Bronchial epithelial cell (primary cell): ENCODE measurements at places on chromosomes 7 and 10.

DNA sequence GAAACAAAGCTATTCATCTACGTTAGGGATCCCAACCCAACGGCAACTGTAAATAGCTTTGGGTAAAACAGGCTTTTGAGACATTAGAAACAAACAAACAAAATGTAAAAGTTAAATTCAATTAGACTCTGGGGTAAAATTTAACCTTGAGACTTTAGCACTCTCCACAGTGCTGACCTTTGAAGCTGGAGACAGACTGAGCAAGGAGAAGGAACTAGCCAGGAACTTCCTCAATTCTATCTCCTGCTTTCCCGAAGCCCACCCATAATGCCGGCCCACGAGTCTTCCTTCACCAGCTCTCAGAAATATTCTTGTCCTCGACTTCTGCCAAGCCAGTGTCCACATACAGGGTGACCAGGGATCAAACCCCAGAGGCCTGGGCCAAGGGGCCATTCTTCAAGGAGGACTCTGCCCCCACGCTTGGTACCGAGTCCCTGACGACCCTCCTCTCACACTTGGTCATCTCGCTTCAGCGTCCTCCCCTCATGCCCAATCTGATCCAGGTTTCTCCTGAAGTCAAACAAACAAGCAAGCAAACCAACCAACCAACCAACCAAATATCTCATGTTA, 114.1 kb downstream of the HIPK2 start:
- DNase-seq: no peak

- no peak for DNase-seq
Measured at GRCh38 chr7:35536396-35536826, 158.5 kb downstream of the HERPUD2 start.

GRCh38 chr7:77542409-77542808, 5.3 kb downstream of the PTPN12 start:
- peak; percentile 76 for DNase-seq

- DNase-seq: no peak
Measured at GRCh38 chr10:122550983-122551382, 9.6 kb upstream of the DMBT1 start.

- DNase-seq: no peak
Measured at GRCh38 chr10:58982470-58983239, 193.8 kb upstream of the PHYHIPL start.

DNA sequence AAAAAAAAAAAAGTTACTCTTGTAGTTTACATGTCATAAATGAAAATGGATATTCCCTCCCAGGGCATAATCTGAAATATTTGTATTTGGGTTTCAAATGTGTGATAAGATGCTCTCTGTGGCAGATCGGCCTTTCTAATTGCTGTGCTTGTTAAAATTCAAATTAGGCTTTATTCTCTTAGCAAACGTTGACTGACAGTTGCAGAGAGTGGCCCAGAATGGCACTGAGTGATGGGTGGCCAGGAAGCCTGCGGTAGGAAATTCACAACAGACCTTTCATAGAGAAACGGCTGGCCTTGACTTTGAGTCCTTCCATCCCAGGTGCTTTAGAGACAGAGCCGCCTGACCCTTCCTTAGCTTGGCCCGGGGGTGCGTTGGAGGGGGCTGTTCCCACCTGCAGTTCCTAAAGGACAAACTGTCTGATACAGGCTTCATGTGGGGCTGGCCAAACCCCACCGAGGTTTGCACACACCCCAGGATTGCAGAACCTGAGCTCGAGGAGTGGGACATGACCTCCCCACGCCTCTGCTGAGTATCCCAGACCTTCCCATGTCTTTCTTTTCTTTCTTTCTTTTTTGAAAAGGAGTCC, 152.7 kb downstream of the CUX1 start:
- DNase-seq: no peak

DNA sequence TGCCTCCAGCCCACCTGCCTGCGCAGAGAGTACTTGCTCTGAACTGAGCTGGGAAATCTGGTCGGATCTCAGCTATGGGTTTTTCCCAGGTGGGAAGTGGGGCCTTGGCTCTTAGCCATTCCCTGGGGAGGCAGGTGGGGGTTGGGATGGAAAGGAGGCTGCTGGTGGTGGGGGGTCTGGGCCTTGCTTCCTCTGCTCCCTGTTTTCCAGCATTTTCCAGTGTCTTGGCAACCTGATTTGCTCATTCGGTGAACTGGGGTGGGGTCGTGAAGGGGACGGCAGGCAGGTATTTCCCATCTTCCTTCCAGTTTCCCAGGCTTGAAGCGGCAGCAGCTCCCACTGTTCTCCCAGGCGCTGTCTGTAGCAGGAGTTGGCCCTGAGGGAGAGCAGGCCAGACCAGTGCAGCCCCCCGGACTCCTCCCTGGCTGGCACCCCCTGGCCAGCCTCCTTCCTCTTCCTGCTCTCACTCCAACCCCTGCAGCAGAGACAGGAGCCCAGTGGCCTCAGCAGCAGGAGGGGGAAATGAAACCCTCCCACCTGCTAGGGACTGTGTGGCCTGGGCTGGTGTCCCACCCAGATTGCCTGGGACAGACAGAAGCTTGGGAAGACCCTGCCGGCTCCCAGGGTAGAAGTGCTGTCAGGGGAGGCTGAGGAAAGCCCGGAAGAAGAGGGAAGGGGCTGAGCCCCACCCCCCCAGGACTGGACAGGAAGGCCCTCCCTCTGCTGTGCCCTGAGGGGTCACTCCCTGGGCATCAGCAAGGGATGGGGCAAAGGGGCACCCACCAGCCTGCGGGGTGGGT, 6.6 kb downstream of the TRIM8 start:
- no peak for DNase-seq

DNA sequence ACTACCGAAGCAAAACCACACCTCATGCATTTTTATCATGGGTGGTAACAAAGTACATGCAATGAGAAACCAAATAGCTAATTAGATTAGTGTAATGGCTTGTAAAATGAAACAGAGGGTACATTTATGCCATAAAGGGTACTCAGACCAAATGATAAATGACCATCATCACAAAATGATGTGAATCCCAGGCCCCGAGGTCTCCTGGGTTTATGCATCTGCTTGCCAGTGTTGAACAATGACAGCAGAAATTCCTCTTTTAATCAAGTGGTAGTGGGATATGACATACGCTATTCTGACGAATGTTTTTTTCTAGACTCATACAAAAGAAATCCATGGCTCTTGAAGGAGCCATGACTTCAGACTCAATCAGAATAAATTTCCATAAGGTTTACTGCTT, 249.5 kb upstream of the SLC26A5 start:
- DNase-seq: no peak

DNA sequence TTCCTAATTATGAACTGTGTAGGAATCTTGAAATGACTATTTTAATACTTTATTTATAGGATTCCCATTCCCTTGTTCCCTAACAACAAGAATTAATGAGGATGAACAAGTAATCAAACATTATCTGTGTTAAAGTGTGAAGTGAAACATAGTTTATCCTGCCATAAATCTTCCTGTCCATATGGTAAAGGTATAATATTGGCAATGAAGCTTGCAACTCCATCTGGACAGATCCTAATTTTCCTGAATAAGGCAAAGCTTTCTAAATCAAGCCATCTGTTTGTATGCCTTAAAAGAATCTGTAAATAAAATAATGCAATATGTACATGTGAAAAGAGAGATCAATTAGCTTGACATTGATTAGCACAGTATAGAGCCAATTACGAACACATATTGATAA, 529.0 kb downstream of the ANKRD7 start:
- no peak for DNase-seq

DNA sequence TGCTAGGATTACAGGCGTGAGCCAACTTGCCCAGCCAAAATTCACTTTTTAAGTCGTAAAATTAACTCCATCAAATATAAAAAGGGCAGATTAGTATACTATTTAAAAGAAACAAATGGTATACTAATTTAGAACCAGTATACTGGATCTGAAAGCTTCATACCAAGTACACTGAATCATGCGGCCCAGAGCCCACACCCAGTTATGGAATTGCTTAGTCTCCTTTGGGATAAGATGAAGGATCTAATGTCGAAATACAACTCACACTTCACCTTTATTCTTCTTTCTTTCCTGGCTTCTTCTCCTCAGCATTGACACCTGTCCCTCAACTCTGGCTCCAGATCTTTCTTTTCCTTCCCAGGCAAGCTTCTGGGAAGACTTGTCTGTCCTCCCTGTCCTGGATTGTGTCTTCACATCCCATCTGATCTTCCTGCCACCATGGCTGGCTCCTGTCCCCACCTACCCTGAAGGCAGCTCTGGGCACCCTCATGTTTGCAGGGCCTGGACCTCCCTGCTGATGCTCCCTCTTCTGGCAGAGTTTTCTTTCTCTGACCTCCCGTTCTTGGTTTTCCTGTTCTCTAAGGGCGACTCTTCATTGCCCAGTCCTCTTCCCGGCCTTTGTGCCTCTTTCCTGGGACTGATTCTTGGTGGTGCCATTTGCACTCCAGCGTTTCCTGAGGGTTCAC, 57.8 kb upstream of the CTBP2 start:
- peak; percentile 57 for DNase-seq

- DNase-seq: no peak
Measured at GRCh38 chr7:154256150-154256549, 204.0 kb downstream of the DPP6 start.

DNA sequence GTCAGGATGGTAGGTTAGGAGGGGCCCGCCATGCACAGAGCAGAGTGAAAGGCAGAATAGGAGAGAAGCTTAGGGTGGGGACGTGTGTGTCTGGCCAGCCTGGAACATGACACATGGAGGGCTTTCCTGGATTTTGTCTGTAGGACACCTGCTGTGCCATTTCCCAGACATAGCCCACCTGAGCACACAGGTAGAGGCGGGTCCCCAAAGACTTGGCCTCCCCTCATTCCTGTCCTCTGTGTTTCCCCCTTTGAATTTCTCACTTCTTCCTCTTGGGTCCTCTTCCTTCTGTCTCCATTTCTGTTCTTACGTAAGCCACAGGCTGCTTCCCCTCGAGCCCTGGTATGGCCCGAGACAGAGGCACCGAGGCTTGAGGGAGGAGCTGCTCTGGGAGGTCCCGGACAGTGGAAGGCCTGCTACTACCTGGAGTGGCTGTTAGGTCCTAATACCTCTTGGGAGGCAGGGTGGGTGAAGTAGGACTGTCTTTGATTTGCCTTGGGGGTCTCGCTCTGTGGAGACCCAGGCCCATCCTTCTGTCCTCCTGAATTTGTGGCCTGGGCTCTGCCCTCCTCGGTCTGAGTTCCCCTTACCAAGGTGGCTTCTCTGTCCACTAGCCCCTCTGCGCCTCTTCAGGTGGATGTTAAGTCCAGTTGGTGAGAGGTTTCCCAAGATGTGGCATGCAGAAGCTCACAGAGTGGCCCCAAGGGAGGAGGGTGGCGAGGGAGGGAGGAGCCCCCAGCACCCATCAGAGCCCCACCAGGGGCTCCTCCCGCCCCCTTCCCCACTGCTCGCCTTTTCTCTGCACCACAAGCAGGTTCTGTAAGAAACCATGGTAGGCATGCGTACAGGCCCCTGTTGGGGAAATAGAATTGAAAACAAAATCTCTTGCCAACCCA, 5.5 kb downstream of the ZNF775 start:
- no peak for DNase-seq

GRCh38 chr7:129872054-129872453, 80.7 kb downstream of the UBE2H start:
- DNase-seq: peak; percentile 35

GRCh38 chr10:89792187-89792586, 90.8 kb downstream of the KIF20B start:
- peak; percentile 63 for DNase-seq

- DNase-seq: peak; percentile 79
Measured at GRCh38 chr10:36493516-36493880, 631.9 kb upstream of the ANKRD30A start.

- DNase-seq: no peak
Measured at GRCh38 chr7:159238541-159238940, 93.9 kb upstream of the VIPR2 start.

DNA sequence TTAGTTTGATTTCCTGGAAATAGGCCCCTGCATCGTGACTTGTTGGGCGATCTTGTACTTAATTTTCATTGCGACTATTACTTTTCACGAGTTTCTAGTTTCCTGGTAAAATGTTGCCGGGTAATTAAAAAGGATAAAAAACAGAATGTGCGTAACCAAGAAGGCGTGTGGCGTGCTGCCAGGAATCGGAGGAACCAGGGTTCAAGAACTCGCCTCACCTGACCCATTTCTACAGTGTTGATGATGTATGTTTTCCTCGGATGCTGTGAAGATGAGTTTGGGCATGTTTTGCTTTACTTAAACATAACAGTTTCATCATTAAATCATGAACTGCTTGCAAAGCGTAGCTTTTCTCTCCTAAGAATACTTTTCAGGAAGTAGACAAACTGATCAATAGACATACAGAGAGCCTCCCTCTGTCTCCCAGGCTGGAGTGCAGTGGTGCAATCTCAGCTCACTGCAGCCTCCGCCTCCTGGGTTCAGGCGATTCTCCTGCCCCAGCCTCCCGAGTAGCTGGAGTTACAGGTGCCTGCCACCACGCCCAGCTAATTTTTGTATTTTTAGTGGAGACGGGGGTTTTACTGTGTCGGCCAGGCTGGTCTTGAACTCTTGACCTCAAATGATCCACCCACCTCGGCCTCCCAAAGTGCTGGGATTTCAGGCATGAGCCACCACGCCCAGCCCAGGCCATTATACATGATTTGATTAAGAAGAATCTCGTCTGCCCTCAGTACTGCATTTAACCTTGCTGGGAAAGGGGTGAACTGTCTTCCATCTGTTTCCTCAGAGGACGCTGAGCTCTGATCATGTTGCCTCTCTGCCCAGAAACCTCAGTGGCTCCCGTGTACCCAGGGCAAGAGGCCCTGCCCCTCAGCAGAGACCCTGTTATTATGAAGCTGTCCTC, 9.1 kb downstream of the FOXK1 start:
- peak; percentile 28 for DNase-seq

DNA sequence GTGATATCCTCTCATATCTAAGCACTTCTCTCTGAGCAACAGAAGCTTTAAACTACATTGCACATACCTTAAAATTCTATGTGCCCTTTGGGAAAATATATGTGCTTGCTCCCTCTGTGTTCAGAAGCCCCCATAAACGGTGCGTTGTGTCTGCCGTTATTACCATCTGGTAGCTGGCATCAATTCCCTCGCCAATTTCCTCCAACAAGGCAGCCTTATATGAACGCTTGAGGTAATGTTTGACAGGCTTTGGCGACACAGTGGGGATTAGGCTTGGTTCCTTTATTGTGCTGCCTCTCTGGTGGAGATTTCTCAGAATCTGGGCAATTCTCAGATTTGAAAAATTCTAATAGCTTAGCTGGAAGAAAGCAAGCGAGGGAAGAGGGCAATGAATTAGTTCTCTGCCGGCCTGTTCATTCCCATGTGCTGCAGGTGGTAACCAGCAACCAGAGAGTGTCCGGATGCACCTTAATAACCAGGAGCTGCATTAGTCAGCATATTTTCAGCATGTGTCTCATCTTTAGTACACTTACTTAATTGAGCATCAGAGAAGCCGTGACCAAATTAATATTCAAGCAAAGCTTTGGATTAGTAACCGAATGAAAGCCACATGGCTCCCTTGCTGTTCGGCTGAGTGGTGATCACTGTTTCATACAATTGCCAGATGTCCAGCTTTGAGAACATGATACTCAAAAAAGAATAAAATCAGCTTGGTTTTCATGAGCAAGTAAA, 7.3 kb upstream of the PPP1R17 start:
- no peak for DNase-seq

- no peak for DNase-seq
Measured at GRCh38 chr10:78260141-78260540, 226.5 kb downstream of the RPS24 start.
